ENCODE measurements at places on chromosomes 11 and 22.

- DNase-seq, result no peak
These were observed 544.6 kb downstream of the CNTN5 start for GRCh38 chr11:99565333-99565732.

DNA sequence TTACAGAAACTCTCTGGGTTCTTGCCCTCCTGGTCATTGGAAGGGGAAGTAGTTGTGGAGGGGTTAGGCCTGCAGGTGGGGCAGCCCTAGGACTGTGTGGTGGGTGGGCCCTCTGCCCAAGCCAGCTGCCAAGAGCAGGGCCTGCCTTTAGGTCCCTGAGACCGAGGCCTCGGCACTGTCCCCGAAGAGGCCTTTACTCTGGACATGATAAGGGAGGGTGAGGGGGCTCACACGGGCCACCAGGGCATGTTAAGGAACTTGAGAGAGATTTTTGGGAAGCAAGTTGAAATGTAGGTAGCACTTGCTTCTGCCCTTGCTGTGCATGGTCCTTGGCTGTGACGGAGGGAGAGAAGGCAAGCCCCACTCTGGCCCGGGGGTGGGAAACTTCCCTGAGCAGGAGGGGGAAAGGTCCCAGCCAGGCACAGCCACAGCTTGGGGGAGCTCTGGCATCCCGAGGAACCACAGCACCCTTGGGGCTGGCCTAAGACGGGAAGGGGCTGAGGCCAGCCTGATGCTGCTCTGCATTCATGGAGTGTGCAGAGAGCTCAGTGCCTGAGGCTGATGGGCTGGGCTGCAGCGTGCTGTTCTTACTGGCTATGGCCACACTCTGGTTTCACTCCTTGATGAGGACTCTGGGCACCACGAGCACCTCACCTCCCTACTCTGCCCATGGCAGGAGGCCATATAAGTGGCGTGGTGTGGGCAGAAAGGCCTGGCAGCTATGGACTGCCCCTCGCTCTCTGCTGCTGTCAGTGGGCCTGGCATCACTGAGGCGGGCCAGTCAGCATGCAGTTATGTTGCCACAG, 7.8 kb upstream of the RANBP1 start:
- no peak for DNase-seq

DNA sequence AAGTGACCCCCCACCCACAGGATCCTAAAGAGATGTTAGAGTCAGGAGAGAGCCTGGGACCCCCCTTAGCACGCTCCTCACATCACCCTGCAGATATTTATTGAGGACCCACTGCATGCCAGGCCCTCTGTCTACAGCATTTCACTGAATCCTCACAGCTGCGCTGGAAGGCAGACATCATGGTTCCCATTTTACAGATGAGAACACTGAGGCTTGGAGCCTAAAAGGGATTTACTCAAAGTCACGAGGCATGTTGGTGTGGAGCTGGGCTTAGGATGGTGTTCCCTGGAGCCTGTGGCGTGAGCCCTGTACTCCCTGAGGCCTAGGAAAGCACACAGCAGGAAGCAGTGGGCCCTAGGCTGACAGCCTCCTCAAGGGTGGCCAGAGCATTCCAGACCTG, 39.2 kb upstream of the LRRC32 start:
- DNase-seq, result no peak

DNA sequence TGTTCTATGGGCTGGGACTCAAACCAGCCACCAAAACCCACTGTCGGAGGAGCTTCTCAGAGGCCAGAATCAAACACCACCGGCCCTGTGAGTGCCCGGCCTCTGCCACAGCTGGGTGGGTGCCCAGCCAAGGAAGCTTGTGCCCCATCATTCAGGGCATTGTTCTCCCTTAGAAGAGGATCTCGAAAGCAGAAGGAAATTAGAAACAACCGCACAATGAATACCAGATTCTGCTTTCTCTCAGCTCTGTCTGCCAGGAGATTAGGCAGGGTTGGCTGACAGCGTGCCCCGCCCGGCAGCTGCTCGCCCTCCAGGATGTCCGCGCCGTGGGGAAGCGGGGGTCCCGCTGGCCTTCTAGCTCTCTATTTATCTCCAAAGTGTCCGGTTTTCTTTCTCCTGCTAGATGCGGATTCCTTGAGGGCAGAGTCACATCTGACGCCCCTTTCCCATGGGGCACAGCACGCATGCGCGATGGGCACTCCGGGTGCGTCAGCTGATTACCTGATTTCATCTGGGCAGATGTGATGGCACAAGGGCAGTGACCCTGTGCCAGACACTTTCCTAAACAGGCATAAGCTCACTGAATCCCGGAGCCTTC, 25.5 kb downstream of the SCGB1A1 start:
- DNase-seq, result peak; percentile 46

GRCh38 chr22:28282405-28283067, 363.5 kb upstream of the PITPNB start:
- no peak for DNase-seq

DNA sequence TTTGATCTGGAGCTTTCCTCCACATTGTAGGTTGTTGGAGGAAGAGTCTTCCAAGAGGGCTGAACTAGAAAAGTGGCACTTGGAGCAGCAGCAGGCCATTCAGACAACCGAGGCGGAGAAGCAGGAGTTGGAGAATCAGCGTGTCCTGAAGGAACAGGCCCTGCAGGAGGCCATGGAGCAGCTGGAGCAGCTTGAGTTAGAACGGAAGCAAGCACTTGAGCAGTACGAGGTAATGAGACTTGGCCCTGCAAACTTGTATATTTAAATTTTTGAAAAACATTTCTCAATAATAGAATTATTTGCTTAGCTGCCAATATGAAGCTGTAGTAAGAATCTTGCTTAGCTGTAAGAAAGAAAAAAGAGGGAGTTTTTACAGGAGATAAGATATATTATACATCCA, 84.0 kb downstream of the SWAP70 start:
- DNase-seq, result no peak

DNA sequence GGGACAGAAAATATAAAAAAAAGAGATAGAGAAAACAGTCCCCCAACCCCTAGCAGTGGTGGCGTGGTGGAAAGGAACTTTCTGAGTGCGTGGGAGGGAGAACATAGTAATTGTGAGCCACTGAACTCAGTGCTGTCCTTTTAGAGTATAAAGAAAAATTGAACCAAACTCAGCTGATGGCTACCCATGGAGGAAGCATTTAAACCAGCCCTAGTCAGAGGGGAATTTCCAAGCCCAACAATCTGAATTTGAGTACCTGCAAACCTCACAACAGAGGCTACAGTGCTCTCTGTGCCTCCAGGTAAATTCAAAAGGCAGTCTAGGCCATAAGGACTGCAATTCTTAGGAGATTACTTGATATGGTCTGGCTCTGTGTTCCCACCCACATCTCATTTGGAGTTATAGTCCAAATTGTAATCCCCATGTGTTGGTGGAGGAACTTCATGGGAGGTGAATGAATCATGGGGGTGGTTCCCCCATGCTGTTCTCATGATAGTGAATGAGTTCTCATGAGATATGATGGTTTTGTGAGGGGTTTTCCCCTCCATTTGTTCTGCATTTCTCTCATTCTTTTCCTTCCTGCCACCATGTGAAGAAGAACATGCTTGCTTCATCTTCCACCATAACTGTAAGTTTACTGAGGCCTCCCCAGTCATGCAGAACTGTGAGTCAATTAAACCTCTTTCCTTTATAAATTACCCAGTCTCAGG, 687.8 kb downstream of the FAM181B start:
- no peak for DNase-seq

DNA sequence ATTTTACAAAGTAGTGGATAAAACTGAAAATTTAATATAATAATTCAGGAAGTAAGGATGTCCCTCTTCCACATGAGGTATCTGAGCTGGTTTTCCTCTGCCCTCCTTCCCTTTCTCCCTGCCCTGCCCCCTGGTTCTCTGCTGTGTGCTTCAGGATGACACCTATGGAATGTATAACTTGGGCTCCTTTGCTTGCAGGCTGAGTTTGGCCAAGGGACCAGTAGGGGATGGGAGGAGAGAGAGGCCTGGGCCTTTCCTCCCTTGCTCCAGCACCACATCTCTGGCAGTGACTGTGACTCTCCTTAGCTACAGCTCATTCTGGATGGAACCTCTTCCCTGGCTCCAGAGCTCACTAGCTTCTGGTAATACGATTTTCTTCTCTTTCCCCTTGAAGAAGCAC, 10.1 kb downstream of the IRAG1 start:
- no peak for DNase-seq

DNA sequence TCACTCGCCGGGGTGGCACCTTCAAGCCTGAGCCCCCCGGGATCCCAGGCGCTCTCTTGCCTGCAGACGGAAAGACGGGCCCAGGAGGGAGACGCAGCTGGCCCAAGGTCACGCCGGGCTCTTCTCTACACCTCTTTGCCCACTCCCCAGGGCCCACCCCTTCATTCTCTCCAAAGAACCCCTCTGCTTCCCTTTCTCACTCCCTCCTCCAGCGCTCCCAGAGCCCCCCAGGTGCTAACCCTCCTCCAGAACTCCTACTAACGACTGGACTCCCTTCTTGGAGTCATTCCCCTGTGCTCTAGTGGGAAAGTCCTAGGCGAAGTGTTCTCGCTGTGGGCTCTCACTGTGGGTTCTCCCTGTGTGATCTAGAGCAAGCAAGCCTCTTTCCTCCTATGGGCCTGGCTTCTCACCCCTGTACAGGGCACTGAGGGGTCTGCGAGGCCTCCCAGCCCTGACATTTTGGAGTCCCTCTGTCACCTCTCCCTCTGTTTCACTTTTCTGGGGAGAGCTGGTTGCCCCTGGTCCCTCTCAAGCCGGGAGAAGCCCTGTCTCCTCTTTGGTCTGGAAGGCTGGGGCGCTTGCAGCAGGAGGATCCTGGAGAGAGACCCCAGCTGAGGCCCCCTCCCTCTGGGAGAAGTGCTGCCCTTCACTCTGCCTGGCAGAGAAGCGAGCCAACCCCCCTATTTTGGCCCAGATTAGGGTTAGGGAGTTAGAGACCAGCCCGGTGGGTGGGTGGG, 858 bp downstream of the OAF start:
- DNase-seq, result no peak

GRCh38 chr11:57363131-57364080, 17.5 kb downstream of the PRG3 start:
- no peak for DNase-seq

- DNase-seq, result no peak
These were observed 75.3 kb downstream of the SC5D start for GRCh38 chr11:121367844-121368225.

GRCh38 chr11:10824888-10825287, 16.2 kb upstream of the EIF4G2 start:
- DNase-seq, result no peak

GRCh38 chr11:79481795-79482194, 41.0 kb upstream of the TENM4 start:
- no peak for DNase-seq

- DNase-seq, result no peak
These were observed 942 bp upstream of the TSPAN18 start for GRCh38 chr11:44725757-44726282.

DNA sequence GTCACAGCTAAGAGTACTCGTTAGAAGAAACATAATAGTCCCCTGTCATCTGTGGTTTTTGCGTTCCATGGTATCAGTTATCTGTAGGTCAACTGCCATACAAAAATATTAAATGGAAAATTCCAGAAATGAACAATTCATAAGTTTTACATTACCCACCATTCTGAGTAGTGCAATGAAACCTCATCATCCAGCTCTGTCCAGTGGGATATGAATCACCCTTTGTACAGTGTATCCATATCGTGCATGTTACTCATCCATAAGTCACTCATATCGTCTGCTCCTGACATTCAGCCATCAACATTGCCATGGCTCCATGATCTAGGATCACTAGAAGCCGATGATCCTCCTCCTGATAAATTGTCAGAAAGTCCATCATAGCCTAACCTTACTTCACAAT, 174.9 kb upstream of the C11orf87 start:
- no peak for DNase-seq

DNA sequence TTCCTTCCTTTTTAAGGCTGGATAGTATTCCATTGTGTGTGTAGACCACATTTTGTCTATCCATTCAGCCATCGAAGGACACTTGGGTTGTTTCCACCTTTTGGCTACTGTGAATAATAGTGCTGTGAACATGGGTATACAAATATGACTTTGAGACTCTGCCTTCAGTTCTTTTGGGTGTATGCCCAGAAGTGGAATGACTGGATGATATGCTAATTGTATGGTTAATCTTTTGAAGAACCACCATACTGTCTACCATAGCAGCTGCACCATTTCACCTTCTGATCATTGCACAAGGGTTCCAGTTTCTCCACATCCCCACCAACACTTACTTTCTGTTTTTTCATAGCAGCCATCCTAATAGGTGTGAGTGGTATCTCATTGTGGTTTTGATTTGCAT, 30.3 kb downstream of the SGSM1 start:
- DNase-seq, result no peak

DNA sequence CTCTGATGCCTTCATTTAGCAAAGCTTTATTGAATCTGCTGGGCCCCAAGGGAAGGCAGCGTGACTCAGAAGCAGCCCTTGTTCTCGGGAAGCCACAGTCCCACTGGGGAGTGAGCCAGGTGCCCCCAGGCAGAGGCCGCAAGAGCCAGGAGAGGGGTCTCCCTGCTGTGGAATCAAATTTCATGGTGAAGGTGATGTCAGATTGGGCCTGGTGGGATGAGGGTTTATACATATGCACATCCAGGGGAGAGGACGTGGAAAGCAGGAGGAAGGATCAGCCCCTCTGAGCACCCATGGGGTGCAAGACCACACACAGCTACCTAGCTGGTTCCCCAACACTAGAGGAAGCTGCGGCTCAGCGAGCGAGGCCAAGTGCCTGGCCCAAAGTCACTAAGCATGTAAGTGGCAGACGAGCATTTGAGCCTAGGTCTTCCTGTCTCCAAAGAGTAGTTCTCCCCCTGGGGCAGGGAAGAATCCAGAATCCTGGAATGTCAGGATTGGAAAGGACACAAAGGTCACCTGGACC, 2.0 kb downstream of the SYNGR1 start:
- DNase-seq, result no peak

DNA sequence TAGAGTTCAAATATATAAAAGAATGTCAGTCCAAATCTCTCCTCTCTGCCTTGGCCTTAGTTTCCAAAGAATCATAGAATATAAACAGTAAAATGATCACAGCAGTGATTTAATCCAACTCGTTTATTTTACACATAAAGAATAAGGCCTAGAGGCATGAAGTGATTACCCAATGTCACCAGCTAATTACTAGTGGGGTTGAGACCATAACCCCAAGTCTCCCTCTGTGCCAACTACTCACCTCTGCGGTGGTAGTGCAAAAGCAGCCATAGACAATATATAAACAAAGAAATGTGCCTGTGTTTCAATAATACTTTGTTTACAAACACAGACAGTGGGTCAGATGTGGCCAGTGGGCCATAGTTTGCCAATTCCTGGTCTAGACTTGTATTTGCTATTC, 96.6 kb upstream of the FAT3 start:
- no peak for DNase-seq

- no peak for DNase-seq
These were observed 8.4 kb downstream of the TP53I11 start for GRCh38 chr11:44942029-44942955.

DNA sequence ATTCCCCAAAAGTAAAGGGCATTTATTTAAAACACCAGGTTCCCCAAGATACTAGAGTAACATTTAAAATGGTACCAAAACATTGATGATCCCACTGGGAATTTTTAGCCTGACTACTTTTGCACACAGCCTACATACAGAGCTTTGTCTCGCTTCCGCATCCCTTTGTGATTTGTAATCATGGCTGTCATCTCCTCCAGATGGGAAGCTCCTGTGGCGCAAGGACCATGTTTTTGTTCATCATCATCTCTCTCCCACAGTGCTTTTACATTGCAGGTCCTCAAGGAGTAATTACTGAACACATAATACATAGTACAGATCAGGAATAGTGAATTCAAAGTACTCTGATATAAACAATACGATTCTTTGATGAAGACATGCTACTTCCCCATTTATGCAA, 231.2 kb upstream of the MTNR1B start:
- DNase-seq, result no peak

Data from forelimb muscle (tissue), 1 donor.